ENCODE measurements at places on chromosomes 5 and 9.

DNA sequence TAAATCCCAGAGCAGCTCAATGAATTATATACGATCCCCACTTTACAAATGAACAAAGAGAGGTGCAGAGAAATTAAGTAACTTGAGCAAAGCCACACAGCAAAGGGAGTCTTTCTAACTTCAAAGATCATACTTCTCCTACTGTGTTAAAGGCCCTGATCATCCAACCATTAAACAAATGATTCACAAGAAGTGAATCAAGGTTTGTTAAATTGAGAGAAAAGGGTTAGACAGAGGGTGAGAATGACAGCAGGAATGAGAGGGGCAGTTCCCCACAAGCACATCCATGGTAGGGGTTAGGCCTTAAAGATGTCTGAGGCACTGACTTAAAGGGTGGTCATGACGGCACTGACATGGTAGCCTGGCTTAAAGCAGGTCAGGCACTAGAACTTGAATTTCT is 10.7 kb downstream of the IDNK start:
- DNase-seq: no peak

GRCh38 chr5:95134326-95134725 is 150.6 kb downstream of the MCTP1 start:
- no peak for DNase-seq

- no peak for DNase-seq
Measured at GRCh38 chr5:125411744-125412560, 665.5 kb upstream of the ZNF608 start.

- no peak for DNase-seq
Measured at GRCh38 chr5:178314061-178314660, 81.6 kb upstream of the PHYKPL start.

- no peak for DNase-seq
Measured at GRCh38 chr9:105232207-105232606, 12.2 kb upstream of the SLC44A1 start.

GRCh38 chr5:55226934-55227663 is at the start of gene MCIDAS:
TSS of gene MCIDAS (minus strand) at chr5:55227315. CDS start at chr5:55227138, 177 bp downstream.
- no peak for DNase-seq

- DNase-seq: no peak
Measured at GRCh38 chr5:27144456-27144855, 106.1 kb upstream of the CDH9 start.

- DNase-seq: no peak
Measured at GRCh38 chr5:134240421-134240962, 14.6 kb upstream of the PPP2CA start.

DNA sequence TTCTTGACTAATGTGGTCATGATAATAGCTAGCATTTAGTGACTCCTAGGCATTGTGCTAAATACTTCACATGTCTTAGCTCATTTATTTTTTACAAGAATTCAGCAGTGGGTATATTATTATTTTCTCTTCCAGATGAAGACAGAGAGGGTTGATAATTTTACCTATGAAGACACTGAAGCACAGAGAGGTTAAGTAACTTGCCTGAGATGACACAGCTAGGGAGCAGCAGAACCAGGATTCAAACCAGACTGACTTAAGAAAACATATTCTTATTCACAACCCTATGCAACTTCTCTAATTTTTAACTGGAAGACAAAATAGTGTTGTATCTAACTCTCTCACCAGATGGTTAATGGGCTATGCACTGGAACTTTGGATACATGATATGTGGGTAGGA is 44.8 kb downstream of the NNT start:
- DNase-seq: no peak

- no peak for DNase-seq
Measured at GRCh38 chr9:90919883-90920282, 118.3 kb downstream of the SYK start.

- DNase-seq: no peak
Measured at GRCh38 chr5:148976569-148977381, 86.1 kb downstream of the SH3TC2 start.

DNA sequence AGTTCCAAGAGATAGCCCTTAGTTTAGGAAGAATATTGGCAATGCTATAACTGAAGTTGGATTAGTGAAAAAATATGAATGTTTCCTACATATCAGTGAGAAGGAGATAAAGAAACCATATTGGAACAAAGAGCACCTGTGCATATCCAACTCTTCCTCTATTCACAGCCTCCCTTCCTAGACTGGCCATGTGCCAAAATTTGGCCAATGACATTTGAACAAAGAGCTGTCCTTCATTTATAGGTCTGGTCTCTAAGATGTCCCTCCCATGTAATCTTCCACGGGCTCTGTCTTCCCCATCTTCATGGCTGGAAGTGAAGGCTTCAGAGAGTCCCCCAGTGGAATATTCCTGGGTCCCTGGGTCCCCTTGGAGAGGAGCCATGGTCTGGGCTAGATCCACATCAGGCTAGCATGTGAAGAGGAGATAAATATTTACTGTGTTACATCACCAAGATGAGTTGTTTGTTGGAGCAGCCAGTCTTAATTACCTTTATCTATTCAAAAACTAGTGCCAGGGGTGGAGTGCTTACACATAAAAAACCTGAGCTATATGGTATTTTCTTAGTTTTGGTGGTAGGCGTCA is 190.0 kb upstream of the S1PR3 start:
- no peak for DNase-seq

DNA sequence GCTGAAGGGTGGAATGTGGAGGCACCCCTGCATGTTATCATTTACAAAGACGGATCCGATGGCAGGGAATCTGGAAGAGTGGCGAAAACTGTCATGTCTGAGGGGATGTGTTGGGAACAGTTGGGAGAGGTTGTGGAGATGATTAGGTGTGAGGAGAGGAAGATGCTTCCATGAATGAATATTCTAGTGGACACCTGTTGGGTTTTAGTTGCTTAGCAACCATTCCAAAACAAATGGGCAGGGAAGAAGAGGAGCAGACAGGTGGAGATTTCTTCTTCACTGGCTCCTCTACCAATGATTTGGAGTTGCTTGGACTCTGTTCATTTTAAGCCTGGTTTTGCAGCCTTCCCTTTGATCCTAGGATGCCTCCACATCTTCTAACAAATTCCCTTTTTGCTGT is 465.3 kb upstream of the CLINT1 start:
- DNase-seq: no peak

GRCh38 chr9:136045595-136046553 is 49.2 kb downstream of the NACC2 start:
- no peak for DNase-seq

- no peak for DNase-seq
Measured at GRCh38 chr5:73630765-73631164, 4.8 kb downstream of the ARHGEF28 start.
